Stimulated activated CD4-positive, alpha-beta T cell treated with anti-CD3 and anti-CD28 coated beads, Interleukin-4, amount 100 ng/mL, for 48 hours (primary cell): ENCODE measurements at places on chromosomes 3 and 15.

DNA sequence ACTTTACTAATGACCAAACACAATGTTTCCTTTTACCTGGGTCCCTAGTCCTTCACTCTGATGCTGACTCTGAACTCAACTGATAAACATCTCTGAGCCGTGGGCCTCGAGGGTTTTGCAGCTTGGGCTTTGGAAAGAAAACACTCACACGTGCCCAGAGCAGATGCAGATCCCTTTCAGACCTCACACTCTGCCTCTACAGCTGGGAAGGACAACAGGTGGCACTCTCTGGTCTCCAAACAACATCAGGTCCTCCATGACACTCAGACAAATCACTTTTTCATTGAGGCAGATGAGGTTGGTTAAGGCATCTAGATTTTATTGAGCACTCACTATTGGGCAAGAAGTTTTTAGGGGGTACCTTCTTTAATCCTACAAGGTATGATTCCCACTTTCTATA, 64.7 kb upstream of the NTRK3 start:
- no peak for DNase-seq

DNA sequence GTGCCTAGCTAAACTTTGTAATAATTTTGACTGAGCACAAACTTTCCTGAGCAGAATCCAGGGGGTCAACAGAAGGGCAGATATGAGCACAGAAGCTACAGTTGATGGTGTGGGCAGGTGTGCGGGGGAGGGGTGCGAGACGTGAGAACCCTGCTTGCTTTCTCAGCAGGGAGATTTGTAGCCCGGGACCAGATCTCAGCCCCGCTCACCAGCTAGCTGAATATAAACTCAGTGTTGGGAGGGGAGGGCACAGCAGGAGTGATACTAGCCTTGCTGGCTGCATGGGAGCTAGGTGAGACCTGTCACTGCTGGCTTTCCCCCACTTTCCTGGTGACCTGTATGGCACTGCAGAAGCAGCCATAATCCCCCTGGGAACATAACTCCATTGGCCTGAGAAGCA, 83.4 kb downstream of the CLDN1 start:
- no peak for DNase-seq

GRCh38 chr15:81380668-81381067, 6.7 kb upstream of the TMC3 start:
- DNase-seq = no peak

DNA sequence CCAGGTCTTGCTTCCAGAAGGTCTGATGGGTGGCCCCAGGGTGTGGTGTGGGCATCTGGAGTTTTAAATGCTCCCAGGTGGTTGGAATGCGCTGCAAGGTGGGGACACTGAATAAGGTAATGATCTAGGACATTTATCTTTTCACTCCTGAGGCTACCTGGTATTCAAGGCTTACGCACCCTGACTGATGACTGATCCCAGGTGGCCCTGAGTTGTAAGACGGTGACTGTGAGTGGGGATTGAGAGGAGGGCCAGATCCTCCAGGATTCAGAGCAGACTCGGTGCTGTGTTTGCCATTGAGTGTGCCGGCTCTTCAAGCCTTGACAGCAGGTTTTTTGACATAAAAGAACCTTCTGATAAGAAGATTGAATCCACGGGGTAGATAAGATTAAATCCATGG, 40.3 kb downstream of the SLC6A20 start:
- no peak for DNase-seq

DNA sequence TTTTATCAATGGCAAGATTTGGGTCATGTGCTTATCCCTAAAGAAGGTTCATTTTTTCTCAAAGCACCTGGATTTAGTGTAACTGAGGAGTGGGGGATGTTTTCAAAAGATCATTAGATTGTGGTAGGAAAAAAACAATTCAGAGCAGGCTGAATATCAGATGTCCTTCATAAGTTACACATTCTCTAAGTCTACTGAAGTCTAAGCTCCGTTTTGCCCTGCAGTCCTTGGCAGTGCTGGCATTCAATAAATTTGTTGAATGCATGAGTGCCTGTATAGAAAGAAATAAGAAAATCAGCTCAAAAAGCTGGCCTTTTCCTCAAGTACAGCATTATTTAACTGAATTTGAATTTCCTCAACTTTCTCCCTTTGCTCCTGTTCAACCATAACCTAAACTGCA, 819.0 kb upstream of the GRM7 start:
- no peak for DNase-seq

DNA sequence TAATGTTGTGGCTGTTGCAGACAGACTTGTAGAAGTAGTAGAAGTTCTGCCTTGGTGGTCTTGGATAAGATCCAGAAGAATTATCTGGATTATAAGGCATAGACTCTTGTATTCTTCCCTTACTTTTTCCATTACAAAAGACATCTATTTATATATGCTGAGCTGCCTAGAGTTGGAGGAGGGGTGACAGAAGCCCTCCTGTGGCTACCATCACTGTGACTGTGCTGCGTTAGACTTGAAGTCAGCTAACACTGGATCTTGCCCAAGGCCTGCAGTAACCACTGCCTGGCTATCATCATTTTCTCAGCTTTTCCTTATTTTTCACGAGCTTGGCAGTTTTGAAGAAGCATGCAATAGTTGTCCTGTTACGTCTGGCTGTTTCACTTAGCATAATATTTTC, 684.8 kb upstream of the BCHE start:
- DNase-seq = no peak
